Stimulated activated naive CD4-positive, alpha-beta T cell (primary cell): ENCODE measurements at places on chromosomes 13 and 19.

DNA sequence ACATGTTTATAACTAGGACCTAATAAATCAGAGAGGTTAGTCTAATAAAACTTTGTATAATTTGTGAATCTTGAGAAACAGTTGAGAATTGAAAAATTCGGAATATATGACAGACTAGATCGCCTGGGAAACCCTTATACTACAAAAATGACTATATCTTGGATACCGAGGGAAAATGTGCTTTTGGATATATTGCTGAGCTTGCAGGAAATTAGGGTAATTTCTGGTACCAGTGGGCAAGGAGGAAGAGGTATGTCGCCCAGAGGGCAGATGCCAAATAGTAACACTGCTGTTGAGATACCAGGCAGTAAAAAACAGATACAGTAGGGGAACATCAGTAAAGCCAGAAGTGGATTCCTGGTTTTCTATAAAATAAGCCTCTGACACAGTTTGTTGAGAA, 17.3 kb downstream of the MPHOSPH8 start:
- no peak for DNase-seq

GRCh38 chr19:1455336-1456120, 5.6 kb downstream of the APC2 start:
- peak; percentile 55 for DNase-seq

DNA sequence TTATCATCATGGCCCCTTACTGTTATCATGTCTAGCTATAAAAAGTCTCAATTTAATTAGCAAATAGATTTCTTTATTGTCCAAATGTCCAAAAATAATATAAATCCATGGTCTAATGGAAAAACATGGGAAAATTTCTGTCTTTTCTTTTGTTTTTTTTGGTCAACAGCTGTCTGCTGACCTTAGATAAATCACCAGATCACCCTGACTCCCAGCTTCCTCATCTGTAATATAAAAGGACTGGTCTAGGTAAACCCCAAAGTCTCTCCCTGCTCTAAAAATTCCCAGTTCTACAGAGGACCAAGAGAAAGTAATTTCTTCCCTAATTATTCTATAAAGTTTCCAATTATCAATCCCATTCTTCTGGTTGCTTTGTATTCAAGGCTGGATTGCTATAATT, 30.7 kb upstream of the RCBTB2 start:
- no peak for DNase-seq

- DNase-seq: no peak
Observed at GRCh38 chr19:6241680-6242377, 37.9 kb downstream of the MLLT1 start.

DNA sequence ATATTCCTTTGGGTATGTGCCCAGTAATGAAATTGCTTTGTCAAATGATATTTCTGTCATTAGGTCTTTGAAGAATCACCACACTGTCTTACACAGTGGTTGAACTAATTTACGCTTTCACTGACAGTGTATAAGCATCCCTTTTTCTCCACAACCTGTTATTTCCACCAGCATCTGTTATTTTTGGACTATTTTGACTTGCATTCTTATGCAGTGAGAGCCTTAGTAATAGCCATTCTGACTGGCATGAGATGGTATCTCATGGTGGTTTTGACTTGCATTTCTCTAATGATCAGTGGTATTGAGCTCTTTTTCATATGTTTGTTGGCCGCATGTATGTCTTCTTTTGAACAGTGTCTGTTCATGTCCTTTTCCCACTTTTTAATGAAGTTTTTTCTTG, 92.0 kb upstream of the SPATA13 start:
- no peak for DNase-seq

DNA sequence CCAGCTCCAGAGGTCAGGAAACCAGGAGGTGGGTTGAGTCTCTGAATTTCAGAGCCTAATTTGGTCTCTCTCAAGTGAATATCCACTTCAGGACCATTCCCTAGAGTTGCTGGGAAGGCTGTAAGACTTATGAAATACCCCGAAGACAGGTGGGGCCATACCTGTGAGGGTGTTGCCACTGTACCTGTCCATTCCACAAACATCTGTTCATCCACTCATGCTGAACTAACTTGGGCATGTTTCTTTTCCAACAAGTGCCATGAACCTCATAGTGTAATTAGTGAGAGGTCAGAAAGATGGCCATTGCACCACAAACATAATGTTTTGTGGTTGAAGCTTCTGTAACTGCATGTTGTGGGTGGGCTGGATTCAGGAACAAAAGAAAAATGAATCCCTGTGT, 7.8 kb downstream of the ILF3 start:
- DNase-seq: no peak

DNA sequence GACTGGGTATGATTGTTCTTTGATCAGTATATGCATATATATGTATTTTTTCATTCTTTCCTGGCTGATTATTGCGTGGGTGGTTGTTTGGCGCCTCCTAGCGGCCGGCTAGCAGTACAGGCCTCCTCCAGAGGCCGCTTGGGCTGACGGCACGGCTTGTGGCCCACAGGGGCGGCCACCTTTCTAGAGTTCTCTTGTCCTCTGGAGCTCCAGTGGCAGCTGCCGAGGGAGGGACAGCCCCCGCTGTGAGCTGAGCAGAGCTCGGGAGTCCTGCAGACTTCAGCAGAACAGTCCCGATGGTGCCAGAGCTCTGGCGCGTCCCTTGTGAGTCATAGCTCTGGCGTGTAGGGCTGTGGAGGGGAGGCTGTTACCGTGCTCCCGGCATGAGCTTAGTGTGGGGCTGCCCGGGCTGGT, 22.5 kb upstream of the ZNF429 start:
- peak; percentile 46 for DNase-seq

DNA sequence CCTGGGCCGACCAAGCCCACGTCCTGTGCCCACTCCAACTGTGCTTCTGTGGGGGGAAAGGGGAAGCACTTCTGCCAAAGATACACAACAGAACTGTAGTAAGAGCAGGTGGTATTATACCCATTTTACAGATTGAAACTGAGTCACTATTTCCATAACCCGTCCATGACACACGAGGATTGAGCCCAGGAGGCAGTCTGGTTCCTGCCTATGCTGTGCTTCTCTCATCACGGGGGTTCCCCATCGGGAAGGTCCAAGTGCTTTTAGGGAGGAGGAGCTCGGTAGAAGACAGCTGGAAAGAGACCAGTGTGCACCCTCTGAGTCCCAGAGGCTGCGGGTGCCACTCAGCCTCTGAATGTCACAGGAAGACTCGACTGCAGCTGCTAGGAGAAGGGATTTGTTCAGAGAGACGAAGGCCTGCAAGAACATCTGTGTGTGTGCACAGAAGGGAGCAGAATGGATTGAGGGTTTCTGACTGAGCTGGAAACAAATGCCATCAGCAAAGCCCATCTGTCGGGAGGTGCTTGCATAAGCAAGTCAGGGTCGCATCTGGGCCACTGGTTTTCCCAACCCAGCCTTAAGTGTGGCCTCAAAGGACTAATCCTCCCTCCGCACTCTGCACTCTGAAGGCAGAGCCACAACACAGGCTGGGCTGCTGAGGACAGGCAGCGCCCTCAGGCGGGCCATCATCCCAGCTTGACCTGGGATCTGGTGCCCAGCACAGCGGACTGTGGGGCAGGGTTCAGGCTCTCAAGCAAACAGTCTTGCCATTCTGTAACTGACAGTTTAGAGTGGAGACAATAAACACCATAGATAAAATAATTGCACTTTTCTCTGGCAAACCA, 150.0 kb downstream of the DPF1 start:
- DNase-seq: no peak

GRCh38 chr13:41919031-41919740, 41.7 kb downstream of the VWA8 start:
- no peak for DNase-seq

DNA sequence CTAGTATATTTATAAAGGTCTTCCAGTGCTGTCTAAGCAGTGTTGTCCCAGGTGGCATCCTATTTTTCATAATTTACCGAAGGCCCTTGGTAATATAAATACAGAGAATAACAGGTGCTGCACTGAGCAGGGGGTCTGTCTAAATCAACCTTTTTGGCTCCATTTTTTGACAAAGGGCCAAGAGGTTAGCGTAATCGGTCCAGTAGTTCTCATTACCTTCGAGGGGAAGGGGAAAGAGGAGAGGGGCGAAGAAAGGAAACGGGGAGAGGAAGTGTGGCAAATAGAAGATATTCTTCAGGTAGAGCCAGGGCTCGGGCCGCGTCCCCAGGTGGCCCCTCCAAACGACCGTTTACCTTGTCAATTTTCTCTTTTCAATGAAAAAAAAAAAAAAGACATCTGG, 749 bp upstream of the PAN3 start:
- DNase-seq: no peak

DNA sequence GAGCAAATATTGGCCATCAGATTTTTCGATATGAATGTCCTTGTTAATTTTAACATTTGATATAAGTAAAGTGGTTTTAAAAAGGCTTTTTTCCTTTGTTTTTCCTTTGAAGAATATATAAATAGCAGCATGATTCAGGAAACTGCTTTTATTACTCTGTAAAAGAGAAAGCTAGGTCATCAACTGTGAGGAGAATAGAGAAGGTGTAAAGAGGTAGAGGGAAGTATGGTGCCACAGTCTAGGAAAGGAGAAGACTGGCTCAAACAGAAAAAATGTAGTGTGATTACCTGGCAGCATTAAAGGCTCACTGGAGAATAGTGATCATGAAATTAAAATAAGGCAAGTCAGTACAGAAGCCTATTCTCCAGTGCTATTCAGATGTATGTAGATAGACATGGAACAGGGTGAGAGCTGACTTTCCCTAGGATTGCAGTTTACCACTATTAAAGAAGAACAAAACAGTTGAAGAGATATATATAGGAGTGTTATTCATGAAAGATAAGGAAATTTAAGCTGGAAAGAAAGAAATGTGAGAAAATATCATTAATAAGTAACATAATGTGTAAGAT, 1115.9 kb upstream of the PCDH9 start:
- DNase-seq: no peak

- no peak for DNase-seq
Observed at GRCh38 chr19:7515110-7515644, 726 bp upstream of the ZNF358 start.

GRCh38 chr13:31073859-31074718, 87.6 kb downstream of the HSPH1 start:
- no peak for DNase-seq

- peak; percentile 71 for DNase-seq
Observed at GRCh38 chr19:1248139-1248785, at the start of gene MIDN. Gene MIDN, plus strand, starts transcription at chr19:1248583. Its CDS starts 1,714 bp downstream, at chr19:1250297.

- DNase-seq: peak; percentile 74
Observed at GRCh38 chr19:14440049-14440448, 6.9 kb downstream of the PKN1 start.

- DNase-seq: no peak
Observed at GRCh38 chr19:31497709-31498108, 148.5 kb upstream of the TSHZ3 start.

- no peak for DNase-seq
Observed at GRCh38 chr19:13039211-13039789, 44.0 kb downstream of the NFIX start.
